ENCODE measurements at places on chromosomes 2 and 18.

- no peak for DNase-seq
Measured at GRCh38 chr2:219739866-219740440, 112.5 kb downstream of the SLC4A3 start.

GRCh38 chr2:212712466-212712865 is 173.9 kb upstream of the ERBB4 start:
- DNase-seq, result no peak

- DNase-seq, result no peak
Measured at GRCh38 chr2:207513551-207514257, 16.1 kb upstream of the CREB1 start.

DNA sequence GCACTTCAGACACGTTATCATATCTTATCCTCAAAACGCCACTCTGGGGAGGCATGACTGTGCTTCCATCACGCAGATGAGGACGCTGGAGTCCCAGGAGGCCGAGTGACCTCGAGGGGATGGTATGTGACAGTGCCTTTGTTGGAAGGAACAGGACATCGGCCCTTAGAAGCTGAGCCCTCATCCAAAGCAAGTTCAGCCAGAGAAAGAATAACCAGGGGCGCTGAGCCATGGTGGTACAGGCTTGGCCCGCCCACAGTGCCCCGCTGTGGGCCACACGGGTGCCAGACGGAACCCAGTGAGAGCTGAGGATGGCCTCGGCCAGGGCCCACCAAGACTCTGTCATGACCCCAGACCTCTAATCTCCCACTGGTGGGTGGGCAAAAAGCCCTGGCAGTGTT is 31.3 kb downstream of the HS1BP3 start:
- DNase-seq, result peak; percentile 27

DNA sequence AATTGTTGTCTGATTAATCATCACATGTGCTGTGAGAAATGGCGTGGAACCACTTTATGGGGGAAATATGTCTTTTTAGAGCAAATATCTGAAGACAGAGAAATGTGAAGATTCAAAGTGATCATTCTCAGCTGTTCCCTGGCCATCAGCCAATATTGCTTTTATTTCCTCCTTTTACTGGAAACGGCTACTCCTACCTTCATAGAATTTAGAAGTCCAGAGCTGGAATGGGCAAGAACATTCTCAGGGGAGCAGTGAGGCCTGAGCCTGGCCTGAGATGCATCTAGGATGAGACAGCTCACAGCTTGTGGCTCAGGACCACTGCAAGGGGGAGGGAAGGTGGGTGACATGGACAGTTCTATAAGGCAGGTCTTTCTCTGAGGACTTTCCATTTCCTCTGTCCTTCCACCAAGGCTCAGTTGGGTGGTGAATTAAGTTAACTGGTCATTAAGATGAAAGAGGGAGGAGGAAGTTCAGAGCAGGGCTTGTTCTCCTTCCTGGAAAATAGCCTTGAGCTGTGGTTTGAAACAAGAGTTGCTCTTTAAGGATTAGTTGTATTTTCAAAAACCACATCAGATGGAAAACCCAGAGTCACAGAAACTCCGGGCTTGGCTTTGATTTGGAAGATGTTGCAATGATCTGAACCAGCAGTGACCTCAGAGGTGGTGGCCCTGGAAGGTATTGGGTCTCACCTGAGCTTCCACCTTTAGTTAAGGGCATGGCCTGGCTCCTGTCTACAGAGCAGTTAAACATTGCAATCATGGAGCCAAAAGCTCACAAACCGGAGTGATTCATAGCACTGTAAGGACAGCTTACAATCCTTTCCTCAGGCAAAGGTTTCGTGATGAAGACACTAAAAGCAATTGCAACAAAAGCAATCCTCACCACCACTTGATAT is 144.3 kb downstream of the VAPA start:
- DNase-seq, result peak; percentile 15

- DNase-seq, result no peak
Measured at GRCh38 chr2:238139196-238140039, 950 bp downstream of the KLHL30 start.

DNA sequence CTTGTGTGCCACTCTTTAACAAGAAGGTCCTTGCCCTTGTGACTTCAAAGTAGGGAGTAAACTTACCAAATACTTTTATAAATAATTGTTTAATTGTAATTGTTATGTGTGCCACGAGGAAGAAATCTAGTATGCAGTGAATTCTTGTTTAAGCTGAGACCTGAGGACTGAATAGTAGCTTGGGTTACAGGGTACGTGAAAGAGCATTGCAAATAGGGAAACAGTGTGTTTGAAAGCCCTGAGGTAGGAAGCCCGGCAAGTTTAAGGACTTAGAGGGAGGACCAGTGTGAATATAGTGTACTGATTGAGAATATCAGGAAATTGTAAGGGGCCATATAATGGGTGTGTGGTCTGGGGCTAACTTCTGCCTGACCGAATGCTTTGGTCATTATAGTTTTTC is 26.2 kb downstream of the PHLPP1 start:
- DNase-seq, result no peak

GRCh38 chr2:104537116-104537515 is 316.8 kb upstream of the POU3F3 start:
- DNase-seq, result no peak

DNA sequence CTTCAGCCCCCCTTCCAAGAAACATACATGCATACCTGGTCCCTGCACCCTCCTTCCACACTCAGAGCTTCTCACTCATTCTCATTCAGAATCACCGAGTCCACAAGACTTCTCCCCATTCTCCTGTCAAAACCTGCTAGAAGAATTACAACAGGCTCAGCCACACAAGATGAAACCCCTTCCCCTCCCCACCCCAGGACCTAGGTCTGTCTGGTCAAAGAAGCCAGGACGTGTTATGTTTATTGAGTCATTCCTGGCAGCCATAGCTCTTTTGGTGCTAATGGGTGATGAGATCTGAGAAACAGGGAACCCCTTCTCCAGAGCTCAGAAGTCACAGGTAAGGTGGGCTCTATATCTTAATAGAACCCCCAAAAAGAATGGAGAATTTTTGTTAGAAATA is 1.4 kb upstream of the ADD2 start:
- DNase-seq, result no peak

DNA sequence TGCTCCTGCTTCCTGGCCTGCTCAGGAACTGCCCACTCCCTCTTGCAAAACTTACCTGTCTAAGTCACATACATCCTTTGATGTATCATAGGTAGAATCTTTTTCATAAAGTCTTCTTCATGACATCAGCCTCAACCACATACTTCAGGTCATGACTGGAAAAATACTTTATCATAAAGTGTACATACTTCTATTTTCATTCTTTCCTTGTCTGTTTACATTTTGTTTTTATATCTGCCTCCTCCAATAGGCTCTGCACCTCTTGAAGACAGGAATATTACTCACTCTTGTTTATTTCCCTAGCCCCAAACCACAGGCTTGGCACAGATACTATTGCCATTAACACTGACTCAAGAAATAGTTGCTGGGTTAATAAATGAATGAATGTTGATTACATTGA is 43.6 kb upstream of the ZNF804A start:
- no peak for DNase-seq

- DNase-seq, result no peak
Measured at GRCh38 chr2:28228434-28228995, 164.1 kb upstream of the FOSL2 start.

DNA sequence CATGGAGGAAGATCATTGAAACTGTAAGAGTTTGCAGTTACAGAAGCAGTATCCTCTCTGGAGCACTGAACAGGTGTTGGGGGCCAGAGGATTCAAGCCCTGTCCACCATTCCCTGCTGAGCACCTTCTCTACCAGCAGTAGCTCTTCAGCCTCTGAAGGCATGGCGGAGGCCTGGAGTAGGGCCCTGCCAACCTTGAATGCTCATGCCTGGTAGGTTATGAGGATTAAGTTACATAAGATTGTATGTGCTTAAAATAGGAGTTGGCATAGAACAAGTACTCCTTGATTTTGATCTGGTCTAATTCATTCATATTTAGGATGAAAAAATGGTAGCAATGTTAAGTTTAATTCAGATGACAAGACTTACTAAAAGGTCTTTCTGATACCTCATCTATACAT is 40.2 kb downstream of the FMNL2 start:
- DNase-seq, result no peak

- no peak for DNase-seq
Measured at GRCh38 chr18:77065221-77065981, 67.2 kb downstream of the MBP start.

DNA sequence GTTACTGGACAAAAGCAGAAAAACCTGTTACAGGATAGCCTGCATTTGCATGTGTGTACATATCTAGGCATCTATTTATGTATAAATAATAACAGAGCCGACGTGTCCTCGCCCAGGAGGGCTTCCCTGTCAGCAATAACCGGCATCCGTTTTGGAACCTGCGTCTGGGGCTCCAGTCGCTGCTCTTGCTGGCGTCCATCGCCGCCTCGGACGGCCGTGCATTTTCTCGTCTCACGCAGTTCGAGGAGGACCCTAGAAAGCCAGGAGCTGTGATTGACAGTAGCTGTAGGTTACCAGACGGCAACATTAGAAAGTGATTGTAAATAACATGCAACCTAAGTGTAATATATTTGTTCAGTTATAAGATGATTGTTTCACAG is 132.6 kb downstream of the NFATC1 start:
- peak; percentile 16 for DNase-seq

GRCh38 chr2:239206042-239206441 is 194.8 kb downstream of the HDAC4 start:
- DNase-seq, result no peak

- no peak for DNase-seq
Measured at GRCh38 chr2:97931118-97931857, 64.5 kb downstream of the TMEM131 start.

- DNase-seq, result no peak
Measured at GRCh38 chr2:189008555-189009262, 34.5 kb downstream of the COL3A1 start.

- no peak for DNase-seq
Measured at GRCh38 chr18:78319264-78319663, 660.4 kb upstream of the SALL3 start.

- DNase-seq, result no peak
Measured at GRCh38 chr2:135949451-135950234, 35.8 kb downstream of the DARS1 start.

DNA sequence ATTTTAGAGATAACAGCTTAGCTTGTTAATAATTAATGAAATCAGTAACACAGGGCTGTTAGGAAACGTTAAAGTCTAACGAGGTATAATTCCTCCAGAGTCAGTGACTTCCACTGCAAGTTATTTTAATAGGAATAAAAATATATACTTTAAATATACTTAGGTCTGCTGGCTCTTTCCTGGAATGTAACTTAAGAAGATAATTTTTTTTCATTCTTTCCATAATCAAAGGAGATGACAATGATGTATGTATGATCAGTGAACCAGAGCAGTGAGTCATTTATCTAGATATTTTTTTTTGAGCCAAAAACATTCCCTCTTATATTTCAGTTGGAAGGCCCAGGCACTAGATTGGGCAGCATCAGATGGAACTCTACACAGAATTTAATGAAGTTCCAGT is 104.2 kb upstream of the LYPD1 start:
- no peak for DNase-seq

DNA sequence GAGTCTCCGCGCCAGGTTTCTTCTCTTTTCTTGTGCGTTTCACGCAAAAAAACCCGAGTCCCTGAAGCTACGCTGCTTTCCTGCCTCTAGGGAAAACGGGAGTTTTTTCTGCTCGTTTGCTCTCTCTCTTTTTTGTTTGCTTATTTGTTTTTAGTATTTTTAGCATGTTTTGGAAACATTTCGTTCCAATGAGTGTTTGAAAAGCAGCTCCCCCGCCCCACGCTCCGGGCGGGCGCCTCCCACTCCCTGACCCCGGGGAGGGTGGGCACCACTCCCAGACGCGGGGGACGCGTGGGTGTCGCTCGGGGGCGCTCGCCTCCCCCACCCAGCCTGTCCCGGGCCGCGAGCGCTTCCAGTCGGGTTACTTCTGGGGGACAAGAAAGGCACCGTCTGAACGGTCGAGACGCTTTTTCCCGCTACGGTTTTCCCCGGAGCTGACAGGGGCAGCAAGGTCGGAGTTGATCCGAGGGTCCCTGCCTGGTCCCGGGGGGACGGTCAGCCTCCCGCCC is 446 bp upstream of the EFHD1 start:
- DNase-seq, result peak; percentile 87

- no peak for DNase-seq
Measured at GRCh38 chr2:57987835-57988573, 58.6 kb upstream of the VRK2 start.

DNA sequence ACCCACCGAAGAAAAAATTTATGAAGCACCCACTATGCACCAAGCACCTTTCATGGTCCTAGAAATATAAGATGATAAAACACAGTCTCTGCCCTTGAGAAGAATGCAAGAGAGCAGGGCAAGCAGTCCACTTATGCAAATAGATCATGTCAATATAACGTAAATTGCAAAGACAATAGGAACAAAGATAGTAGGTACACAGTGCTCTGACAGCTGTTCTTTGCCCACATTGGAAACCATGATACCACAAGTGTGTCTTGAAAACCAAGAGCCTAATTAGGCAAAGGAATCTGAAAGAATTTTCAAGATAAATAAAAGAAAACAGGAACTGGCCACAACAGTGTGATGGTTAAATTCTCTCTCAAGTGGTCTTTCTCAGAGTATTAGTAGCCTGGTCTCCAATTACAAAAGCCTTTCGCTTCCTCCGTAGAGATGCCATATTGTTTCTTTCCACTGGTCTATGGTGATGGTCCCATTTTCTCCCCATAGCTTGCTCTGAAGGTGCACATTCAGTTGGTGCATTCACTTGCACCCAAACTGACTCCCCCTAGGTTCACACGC is 108.5 kb downstream of the VWC2L start:
- DNase-seq, result no peak

DNA sequence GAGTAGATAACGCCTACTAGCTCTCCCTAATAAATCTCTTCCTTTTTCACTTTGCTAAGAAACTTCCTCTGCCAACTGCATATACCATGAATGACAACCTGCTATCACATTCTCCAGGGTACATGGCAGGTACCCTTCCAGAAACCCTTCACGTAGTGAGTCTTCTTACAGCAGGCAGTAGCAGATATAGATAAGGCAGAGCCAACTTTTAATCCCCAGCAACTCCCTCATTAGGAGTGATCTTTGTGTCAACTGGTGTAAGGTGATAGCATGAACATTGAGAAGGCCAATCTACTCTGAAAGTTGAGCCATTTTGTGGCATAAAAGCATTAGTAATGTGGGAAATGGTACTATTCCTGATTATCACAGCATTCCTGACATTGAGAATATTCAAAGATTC is 5.7 kb upstream of the STK17B start:
- DNase-seq, result no peak

- no peak for DNase-seq
Measured at GRCh38 chr2:211396815-211397214, 840.4 kb downstream of the CPS1 start.

DNA sequence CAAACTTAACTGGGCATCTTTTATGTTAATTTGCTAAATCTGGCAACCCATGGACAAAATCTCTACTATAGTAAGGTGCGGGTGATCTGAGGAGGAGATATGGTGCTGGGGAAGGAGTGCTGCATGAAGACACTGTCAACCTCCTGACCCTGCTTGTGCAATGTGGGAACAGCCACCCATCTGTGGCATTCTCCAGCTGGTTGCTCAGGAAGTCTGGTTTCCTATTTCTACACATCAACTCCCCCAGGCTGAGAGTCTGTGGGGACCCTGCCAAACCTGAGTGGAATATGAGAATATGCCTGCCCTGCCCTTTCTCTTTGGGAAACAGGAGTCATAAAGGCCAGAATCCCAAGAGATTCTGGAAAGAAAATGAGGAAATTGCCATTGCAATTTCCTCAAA is 60.1 kb upstream of the PAX3 start:
- no peak for DNase-seq
